ENCODE measurements at places on chromosomes 6 and 20. TPM values are rescaled to one million over a fixed set of nuclear protein-coding genes. Genes with fewer than 3 reads are reported as not detected.

Gene PARD6B
- total RNA-seq: 0.66 TPM

Gene SNAP25
- 9.6 TPM for total RNA-seq

Gene HCRTR2
- total RNA-seq: not detected

Gene KIF25
- not detected for total RNA-seq

Gene RSPH3
- total RNA-seq: 6.0 TPM

Gene DSE
- 122 TPM for total RNA-seq

Gene NTSR1
- 0.66 TPM for total RNA-seq

Gene MED23
- total RNA-seq: 30.3 TPM

Gene FNDC11
- 1.8 TPM for total RNA-seq

Gene CST5
- not detected for total RNA-seq

Gene ZBTB46
- total RNA-seq: 9.9 TPM

Gene GGT7
- total RNA-seq: 14.4 TPM

Gene EFCAB8
- total RNA-seq: not detected

Gene SNPH
- total RNA-seq: 12.8 TPM

Gene ZNF831
- total RNA-seq: not detected

Gene BACH2
- total RNA-seq: 0.87 TPM

Gene ADGRF5
- under 0.01 TPM for total RNA-seq

Gene ASIP
- not detected for total RNA-seq

Gene POPDC3
- 22.5 TPM for total RNA-seq

Gene OPN5
- total RNA-seq: not detected

Gene ECT2L
- total RNA-seq: not detected

Gene TSBP1
- not detected for total RNA-seq

Gene BPIFB2
- total RNA-seq: not detected

Gene CYP21A2
- 0.44 TPM for total RNA-seq

Gene SLC35F1
- under 0.01 TPM for total RNA-seq

Gene APOM
- total RNA-seq: 1.3 TPM

Gene FOXC1
- total RNA-seq: 7.6 TPM

Data from smooth muscle cell of trachea (primary cell).